ENCODE measurements at places on chromosomes 4 and X.

DNA sequence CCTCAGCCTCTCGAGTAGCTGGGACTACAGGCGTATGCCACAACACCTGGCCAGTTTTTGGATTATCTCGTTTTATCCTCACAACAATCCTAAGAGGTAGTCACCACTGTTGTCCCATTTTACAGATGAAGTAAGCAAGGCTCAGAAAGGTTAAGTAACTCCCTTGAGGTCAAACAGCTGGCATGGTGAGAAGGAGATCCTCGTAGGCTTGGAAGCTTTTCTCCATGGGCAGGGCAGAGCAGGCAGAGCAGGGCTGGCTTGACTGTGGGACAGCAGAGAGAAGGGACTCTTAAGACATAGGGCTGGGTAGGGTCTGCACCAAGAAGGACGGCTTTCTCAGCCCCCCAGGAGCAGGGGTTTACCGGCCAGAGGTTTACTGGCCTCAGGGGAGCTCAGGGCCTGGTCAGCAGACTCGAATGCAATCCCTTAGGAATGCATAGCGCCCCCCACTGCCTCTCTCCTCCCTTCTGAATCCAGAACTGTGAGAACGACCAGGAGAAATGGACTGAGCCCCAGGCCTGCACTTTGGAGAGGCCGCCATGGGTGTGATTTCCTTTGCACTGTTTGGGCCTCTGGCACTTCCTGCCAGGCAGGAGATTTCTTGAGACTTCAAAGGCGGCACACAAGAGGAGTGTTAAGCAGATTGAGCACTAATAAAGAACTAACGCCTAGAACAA lies 14.0 kb upstream of the CDKN2AIP start:
- no peak for DNase-seq

GRCh38 chr4:6390356-6390755 lies 82.1 kb downstream of the PPP2R2C start:
- no peak for DNase-seq

DNA sequence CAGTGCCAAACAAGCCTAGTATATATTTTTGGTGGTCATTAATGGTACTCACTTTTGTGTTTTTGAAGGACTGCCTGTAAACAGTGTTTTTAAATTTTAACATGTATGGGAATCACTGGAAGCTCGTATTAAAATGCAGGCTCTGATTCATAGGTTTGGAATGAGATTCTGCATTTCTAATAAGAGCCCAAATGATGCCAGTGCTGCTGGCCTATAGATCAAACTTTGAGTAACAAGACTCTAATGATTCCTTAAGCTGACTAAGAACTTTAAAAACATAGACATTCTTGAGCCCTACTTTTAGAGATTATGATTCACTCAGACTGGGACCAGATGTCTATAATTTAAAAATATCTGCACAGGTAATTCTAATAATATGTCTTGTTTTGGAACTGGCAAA lies 823.2 kb upstream of the LCORL start:
- no peak for DNase-seq

DNA sequence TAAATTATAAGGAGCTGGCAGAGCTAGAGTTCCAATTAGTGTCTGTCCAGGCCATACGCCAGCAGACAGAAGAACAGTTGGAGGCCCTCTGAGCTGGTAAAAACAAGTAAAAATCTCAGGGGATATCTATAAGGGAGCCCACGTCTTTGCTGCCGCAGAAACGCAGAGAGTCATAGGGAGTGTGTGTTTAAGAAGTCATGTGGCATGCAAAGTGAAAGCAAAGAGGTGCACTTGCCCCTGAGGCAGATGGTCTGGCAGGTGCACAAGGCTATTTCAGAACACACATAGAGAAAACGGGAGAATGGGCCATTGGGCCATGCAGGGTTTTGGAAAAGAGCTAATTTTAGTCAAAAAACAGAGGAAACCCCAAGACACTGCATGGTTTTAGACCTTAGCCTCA lies 92.7 kb downstream of the NAP1L3 start:
- DNase-seq = no peak

DNA sequence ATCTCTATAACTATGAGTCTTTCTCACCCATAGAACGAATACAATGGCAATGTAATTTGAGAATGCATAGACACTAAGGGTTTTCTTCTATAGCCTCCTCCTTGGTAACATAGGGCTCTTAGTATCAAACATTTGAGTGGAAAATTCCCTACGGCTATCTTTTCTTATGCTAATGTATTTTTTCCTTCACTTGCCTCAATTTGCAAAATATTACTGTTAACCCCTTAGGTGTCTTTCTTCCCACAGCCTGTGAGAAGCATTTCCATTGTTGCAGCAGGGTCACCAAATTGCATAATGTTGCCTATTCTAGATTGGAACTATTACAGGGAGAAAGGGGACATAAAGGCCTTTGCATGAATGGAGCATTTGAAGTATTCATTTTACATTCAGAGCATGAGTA lies 140.5 kb upstream of the RAPGEF2 start:
- DNase-seq = no peak

DNA sequence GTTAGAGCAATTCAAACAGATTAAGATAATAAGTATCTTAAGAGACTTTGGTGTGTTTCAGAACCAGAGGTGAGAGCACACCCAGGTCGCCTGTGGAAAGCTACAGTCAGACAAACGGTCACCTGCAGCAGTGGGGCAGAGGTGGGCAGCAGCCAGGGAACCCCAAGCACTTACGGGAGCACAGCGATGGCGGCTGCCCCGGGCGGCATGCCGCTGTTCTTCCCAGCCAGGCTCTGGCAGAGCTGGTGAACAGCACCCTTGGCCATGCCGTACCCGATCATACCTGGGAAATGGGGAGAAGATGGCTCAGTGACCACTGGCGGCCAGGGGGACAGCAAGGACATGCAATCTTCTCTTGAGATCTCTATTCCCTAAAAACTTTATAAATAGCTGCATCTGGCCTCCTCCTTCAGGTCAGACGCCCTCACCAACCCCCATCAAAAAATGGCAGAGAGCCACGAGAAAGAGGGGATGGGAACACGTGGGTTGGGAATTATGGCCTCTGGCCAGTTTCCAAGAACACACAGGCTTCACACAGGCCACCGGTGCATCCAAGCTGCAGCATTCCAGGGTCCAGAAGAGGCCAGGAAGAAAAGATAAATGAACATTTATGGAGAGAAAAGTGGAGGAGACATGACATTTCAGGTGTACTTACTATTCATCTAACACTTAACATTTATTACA lies 19.7 kb downstream of the QDPR start:
- no peak for DNase-seq

DNA sequence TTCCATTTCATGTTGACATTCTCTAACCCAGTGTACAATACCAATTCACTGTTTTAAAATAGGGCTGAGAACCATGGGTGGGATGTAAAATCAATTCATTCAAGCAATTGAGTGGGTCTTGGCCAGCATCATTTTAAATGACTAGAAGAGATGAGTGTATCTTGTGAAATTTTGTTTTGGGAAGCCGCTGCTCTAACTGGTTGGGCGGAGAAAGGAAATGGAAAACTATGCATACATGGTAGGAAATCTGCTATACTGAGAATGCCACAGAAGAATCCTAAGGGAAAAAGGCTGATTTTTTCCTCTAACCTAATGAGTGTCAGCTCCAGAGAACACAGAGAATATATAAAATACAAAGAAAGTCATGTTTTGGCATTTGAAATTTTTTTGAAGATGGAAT lies 54.8 kb upstream of the DCLK2 start:
- no peak for DNase-seq

DNA sequence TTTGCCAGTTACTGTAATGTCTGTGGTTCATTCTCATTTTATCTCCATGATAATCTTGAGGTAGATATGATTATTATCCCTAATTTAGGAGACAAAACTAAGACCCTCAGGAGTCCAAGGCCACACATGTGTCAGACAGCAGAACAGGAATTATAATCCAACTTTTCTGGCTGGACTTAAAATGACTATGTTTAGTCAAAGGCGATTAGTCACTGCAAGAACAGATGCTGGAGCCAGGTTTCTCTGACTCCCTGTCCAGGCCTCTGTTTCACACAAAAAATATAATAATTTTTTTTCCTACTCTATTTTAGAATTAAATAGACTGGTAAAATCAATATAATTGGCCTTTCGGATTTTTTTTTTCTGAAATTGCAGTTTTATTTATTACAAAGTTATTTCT lies 56.7 kb upstream of the TMEM131L start:
- DNase-seq = no peak

GRCh38 chr4:159764343-159764952 lies 661.6 kb downstream of the RAPGEF2 start:
- DNase-seq = no peak

GRCh38 chr4:184662236-184662635 lies 12.7 kb downstream of the PRIMPOL start:
- DNase-seq = no peak

DNA sequence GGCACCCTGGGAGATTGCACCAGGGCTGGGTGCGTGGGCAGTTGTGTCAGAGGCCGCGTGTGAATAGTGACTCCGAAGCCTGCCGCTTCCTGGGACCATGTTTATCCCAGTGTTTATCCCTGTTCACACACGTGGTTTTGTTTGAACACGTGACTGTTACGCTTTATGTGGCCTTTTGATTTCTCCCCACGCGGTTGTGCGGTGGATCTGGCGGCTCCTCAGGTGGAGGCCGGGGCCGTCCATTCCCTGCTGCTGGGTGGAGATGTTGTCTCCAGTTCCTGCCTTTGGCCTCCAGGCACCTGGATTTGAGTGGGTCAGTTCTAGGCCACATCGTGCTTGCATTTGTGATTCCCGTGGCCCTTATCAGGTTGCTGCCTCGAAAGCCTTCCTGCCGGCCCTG lies 35.1 kb downstream of the NELFA start:
- DNase-seq = no peak

DNA sequence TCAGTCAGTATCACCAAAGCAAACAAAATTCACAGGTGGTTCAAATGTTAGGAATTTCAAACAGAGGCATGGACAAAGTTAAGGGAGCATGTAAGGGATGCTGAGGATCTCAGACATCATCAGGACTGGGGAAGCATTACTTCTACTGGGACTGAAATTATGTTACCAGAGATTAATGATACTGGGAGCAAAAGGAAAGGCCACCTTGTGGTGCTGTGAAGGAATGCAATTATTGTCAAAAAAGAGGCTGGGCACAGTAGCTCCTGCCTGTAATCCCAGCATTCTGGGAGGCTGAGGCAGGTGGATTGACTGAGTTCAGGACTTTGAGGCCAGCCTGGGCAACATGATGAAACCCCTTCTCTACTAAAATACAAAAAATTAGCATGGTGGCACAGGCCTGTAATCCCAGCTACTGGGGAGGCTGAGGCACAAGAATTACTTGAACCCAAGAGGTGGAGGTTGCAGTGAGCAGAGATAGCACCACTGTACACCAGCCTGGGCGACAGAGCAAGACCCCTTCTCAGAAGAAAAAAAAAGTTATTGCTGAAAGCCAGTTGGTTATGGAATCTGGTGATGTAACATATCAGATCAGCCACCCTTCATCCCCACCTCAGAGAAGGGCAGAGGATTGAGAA lies 954.3 kb downstream of the PCDH7 start:
- no peak for DNase-seq

DNA sequence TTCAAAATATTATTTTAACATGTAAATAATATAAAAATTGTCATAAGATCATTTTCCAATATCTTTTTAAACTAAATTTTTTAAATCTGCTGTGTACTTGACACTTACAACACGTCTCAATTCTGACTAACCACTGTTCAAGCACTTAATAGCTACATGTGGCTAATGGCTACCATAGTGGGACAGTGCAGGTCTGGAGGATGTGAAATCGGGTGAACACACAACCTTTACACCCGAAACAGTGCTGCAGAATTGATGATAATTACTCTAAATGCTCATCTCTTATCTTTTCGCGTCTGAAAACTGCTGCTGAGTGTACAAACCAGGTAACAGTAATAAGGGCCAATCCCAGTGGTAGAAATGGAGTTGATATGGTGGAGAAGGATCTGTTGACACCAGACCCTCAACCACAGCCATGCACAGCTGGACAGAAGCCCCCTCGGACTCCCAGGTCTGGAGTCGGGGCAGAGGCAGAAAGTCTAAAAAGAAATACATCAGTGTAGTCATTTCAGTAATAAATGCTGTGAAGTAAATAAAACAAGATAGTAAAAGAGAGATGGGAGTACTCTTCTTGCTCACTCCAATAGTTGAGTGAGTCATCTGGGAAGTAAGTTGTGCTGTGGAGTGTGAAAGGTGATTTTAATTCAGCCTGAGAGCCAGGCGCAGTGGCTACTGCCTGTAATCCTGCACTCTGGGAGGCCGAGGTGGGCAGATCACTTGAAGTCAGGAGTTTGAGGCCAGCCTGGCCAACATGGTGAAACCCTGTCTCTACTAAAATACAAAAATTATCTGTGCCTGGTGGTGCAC lies 150.0 kb downstream of the CBR4 start:
- no peak for DNase-seq

GRCh38 chrX:20412871-20413486 lies 146.3 kb upstream of the RPS6KA3 start:
- peak; percentile 8 for DNase-seq

GRCh38 chr4:91829531-91829930 lies 474.2 kb upstream of the GRID2 start:
- no peak for DNase-seq

GRCh38 chr4:9820343-9820742 lies 38.9 kb downstream of the DRD5 start:
- no peak for DNase-seq

DNA sequence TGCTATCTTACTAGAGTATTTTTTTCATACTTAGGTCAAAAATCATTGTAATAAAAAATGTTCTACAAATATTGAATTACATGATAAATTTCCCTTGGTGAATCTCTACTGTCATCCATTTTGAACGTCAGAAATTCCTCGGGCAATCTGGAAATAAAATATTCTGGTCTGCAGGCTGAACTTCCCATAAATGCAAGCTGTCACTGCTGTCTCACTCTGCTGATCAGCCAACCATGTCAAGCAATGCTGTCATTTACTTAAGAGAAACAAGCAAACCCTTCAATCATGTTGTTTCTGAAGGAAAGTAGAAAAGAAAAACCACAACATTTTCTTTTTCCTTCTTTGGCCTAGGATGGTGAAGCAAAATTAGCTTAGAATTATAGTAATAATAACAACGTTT lies 514.2 kb upstream of the GALNT7 start:
- no peak for DNase-seq

GRCh38 chr4:57151481-57151880 lies 41.3 kb upstream of the IGFBP7 start:
- no peak for DNase-seq

GRCh38 chr4:88005076-88005475 lies 2.4 kb upstream of the PKD2 start:
- DNase-seq = no peak

DNA sequence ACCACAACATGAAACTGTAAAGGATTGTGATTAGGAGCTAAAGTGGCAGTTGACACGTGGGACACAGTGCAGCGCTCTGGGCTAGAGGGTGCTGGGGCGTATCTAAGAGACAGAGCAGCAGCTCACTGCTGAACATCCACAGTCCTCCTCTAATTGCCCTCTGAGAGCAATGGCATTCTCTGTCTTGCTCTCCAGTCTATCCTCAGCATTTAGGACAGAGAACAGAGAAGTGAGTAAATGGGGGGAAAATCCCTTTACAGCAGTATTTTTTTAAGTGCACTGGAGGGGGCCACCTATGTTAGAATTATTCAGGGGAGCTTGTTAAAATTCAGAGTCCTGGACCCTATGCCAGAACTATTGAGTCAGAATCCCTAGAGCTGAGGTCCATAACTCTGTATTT lies 4.2 kb upstream of the TMEM154 start:
- DNase-seq = no peak
